Hematopoietic multipotent progenitor cell treated with erythropoietin and hydrocortisone succinate and interleukin-3 and kit ligand, for 6 days (in vitro differentiated cells): ENCODE measurements at places on chromosomes 13 and 19.

- peak; percentile 91 for DNase-seq
Measured at GRCh38 chr19:11197291-11198174, at the start of gene KANK2. Gene KANK2, minus strand, starts transcription at chr19:11197545. Its CDS starts 3,034 bp downstream, at chr19:11194511.

GRCh38 chr13:36417331-36417730 lies 15.0 kb upstream of the CCNA1 start:
- peak; percentile 46 for DNase-seq

GRCh38 chr13:90232291-90232690 lies 1115.2 kb upstream of the MIR17HG start:
- DNase-seq: no peak

DNA sequence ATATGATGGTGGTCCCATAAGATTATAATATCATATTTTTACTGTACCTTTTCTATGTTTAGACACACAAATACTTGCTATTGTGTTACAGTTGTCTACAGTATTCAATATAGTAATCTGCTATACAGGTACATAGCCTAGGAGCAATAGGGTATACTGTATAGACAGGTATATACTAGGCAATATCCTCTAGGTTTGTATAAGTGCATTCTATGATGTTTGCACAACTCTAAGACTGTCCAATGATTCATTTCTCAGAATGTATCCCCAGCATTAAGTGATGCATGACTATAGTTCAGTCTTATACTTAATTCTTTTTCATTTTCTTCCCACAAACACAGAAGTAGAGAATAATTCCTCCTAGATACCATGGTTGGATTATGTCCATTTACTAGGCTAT lies 383.3 kb downstream of the DACH1 start:
- no peak for DNase-seq

DNA sequence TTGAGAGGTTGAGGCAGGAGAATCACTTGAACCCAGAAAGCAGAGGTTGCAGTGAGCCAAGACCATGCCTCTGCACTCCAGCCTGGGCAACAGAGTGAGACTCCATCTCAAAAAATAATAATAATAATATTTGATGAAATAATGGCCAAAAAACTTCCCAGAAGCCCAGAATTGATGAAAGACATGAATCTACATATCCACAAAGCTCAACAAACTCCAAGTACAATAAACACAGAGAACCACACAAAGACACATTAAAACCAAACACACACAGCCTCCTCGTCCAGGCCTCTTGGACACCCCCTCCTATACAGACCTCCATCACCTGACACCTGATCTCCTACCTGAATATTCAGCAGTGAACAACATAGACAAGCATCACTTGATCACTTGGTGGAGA lies 3.2 kb upstream of the SYDE1 start:
- no peak for DNase-seq

GRCh38 chr19:2603334-2603733 lies 99.2 kb downstream of the GNG7 start:
- no peak for DNase-seq

DNA sequence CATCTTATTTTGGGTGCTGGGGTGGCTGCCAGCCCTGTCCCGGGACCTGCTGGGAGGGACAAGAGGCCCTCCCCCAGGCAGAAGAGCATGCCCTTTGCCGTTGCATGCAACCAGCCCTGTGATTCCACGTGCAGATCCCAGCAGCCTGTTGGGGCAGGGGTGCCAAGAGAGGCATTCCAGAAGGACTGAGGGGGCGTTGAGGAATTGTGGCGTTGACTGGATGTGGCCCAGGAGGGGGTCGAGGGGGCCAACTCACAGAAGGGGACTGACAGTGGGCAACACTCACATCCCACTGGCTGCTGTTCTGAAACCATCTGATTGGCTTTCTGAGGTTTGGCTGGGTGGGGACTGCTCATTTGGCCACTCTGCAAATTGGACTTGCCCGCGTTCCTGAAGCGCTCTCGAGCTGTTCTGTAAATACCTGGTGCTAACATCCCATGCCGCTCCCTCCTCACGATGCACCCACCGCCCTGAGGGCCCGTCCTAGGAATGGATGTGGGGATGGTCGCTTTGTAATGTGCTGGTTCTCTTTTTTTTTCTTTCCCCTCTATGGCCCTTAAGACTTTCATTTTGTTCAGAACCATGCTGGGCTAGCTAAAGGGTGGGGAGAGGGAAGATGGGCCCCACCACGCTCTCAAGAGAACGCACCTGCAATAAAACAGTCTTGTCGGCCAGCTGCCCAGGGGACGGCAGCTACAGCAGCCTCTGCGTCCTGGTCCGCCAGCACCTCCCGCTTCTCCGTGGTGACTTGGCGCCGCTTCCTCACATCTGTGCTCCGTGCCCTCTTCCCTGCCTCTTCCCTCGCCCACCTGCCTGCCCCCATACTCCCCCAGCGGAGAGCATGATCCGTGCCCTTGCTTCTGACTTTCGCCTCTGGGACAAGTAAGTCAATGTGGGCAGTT lies 8.6 kb downstream of the CALM3 start:
- DNase-seq: no peak

GRCh38 chr19:13978351-13979243 lies 26.3 kb downstream of the DCAF15 start:
- DNase-seq: peak; percentile 85
